ENCODE measurements at places on chromosomes 12 and 14.

DNA sequence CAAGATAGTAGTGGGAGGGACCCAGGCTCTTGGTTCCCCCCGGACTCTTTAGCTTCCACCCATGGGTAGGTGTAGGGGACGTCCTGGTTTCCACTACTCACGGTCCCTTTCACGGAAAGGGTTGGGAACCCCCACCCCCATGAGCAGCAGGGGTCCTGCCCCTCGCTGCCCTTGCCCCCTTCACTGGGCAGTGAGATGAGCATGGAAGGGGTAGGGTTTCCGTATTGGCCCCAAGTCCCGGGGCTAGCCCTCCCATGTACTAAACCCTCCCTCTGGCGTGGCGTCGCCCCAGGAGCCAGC is 12.7 kb downstream of the AGAP2 start:
- DNase-seq = no peak

DNA sequence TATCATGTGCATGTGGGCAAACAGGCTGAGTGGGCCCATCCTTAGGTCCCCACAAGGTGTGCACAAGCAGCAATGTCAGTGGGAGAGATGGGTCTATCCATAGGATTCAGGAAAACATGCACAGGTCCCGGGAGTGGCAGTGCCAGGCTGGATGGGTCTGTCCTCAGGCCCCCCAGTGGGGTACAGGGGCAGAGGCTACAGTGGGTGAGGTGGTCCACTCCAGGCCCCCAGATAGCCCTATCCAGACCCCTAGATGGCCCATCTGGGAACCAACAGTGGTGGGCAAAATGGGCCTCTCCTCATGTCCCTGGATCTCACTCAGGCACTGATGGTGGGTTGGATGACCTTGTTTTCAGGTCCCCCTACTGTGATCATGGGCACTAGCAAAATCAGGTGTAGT is 277.8 kb upstream of the SYT1 start:
- DNase-seq = no peak

GRCh38 chr14:77400216-77400615 is 23.0 kb downstream of the SAMD15 start:
- DNase-seq = no peak

- no peak for DNase-seq
Observed at GRCh38 chr12:1858456-1858855, 38.1 kb downstream of the LRTM2 start.

- DNase-seq = no peak
Observed at GRCh38 chr12:124744273-124744640, 119.4 kb downstream of the SCARB1 start.

DNA sequence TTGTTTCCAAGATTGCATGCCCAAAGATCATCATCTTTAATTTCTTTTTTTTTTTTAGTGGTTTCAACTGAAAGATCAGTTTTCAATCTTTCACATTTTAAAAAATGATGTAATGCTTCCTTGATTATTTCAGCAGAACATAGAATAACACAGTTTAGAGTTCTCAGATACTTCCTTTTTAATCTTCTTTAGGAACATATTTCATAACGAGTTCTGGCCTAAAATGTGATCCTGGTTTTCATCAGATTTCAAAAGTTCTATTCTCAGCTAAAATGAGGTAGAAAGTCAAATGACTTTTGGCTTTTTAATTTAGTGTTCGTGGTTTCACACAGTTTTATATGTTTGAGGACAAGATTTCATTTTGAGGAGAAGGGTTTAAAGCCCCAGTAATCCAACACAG is 40.0 kb upstream of the NR1H4 start:
- DNase-seq = no peak

- no peak for DNase-seq
Observed at GRCh38 chr12:88015825-88016224, 13.4 kb downstream of the C12orf50 start.

DNA sequence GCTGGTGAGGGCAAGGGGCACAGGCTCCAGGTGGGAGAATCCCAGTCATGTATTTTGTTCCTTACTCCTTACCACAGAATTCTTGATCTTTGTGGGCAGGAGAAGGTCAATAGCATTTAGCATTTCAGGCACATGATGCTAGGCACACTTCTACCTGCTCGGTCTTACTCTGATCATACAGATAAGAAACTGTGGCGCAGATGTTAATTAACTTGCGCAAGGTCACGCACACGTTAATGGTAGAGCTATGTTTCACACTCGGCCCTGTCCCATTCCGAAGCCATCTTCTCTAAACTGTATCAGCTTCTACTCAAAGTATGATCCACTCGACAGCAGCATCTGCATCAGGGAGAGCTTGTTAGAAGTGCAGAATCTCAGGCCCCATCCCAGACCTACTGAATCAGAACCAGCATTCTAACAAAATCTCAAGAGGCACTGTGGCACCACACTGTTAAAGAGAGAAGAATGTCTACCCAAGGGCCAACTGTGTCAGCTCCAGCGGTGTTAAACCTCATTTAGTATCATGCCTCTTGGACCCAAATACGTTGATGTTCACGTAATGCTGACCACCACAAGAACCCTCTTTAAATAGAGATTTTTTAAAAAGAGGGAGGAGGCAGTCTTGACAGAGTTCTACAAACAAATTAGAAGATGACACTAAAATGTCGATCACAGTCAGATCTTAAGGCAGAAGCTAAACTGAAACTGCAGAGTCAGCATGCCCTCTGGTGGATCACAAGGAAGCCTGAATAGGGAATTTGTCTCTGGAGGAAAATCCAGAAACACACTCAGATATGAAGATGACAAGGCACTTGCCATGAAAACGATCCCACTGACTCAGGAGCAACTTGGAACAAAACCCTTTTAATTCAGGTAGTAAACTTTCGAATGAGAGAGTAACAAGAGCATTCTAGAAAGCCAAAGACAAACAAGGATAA is 7.3 kb downstream of the STXBP6 start:
- no peak for DNase-seq

- no peak for DNase-seq
Observed at GRCh38 chr12:57183939-57184725, 32.5 kb upstream of the NXPH4 start.

- DNase-seq = peak; percentile 6
Observed at GRCh38 chr14:100709289-100710284, 17.1 kb upstream of the DLK1 start.

GRCh38 chr14:93736378-93737014 is 51.8 kb downstream of the PRIMA1 start:
- no peak for DNase-seq

- no peak for DNase-seq
Observed at GRCh38 chr12:64618953-64619590, 8.8 kb downstream of the RASSF3 start.

DNA sequence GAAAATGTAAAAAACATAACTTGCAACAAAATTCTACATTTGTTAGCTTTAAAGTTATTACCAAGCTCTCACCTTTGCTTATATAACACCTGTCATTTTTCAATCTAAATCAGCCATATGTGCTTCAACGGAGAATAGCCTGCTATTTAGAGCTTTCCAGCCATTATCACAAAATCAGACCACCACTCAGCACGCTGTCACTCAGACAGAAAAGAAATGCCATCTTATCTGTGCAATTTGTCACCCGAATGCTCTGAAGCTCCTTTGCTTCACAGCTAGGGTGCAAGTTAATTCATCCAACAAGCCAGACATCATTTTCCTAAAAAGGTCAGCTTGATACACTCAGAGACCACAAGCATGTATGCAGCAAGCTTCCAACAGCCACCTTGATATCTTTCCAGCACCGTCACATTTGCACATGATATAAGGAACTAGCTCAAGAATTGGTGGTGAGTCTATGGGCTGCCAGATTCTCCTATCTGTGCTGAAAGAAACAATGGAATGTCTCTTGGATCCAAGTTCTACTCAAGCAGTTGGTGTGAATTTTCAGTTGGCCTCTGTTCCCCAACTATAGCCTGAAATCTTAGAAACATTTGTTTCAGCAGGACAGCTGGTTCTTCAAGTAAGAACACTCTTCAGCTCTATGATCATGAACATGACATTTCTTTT is 20.0 kb upstream of the IFNG-AS1 start:
- no peak for DNase-seq

DNA sequence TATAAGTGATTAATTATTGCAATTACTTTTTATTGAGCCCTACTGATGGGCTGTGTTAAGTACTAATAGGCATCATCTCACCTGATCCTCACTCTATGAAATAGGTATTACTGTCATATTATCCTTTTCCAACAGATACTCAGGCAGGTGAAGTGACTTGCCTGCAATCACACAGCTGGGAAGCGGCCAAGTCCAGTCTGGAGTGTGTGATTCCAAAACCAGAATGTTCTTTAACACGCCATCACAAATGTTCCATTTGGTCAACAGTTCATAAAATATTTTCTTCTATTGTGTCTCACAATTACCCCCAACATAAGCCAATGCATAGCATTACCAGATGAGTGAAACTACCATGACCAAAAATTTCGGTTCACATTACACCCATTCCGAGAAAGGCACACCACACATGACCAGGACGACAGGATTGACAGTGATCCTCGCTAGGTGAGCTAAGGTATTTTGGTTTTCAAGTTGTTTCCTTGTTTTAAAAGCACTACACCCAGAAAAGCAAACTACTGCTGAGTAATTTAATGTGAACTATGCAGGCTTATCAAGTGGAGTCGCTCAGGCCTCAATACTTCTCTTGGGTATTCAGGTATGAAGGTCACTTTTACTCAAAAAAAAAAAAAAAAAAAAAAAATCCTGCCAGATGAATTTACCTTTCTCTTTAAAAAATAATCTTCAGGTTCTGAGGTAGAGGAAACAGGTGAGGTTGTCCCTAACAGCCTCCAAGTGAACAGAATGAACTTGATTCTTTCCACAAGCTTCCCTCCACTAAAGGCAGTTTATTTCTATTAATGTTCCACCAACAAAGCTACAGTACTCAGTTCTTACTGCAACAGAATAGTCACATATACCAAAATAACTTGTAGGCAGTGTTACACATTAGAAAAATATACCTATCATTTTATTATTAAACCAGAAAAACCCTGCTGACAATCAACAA is 2.4 kb downstream of the VPS37B start:
- peak; percentile 94 for DNase-seq

DNA sequence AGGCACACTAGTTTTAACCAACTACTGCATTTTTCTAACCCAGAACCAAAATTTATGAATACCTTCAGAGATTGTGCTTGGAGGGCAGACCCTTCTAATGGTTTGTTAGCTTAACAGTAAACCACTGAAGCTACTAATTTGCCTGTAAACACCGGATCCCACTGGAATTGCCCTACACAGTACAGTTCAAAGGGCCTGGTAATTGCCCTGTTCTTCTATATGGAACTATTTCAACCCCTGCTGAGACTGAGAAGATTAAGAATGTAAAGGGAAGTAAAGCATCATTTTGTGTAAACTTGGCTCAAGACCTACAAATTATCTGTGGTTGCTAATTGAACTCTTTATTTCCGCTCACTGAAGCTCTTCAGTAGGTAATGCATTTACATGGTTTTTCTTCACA is 468.1 kb downstream of the NPAS3 start:
- DNase-seq = no peak

GRCh38 chr12:70364695-70365397 is 1.2 kb upstream of the KCNMB4 start:
- peak; percentile 2 for DNase-seq

DNA sequence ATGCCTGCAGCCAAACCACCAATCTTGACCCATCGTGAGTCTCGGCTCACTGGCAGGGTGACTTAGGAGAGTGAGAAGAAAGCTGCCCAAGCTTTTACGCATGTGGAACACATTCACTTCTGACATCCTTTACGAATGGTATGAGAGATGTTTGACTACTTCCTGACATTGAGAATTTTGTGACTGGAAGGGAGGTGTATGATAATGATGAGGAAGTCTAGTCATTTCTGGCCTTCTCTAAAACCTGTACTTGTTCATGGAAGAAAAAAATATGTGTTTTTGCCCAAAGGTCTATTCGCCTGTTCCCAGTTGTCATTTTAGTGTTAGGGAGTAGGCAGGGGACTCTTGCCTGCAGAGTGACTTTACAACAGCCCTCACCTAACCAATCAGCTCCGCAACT is 227.2 kb upstream of the ATP2B1 start:
- no peak for DNase-seq

GRCh38 chr12:16112612-16113560 is 164.6 kb downstream of the SLC15A5 start:
- peak; percentile 2 for DNase-seq

DNA sequence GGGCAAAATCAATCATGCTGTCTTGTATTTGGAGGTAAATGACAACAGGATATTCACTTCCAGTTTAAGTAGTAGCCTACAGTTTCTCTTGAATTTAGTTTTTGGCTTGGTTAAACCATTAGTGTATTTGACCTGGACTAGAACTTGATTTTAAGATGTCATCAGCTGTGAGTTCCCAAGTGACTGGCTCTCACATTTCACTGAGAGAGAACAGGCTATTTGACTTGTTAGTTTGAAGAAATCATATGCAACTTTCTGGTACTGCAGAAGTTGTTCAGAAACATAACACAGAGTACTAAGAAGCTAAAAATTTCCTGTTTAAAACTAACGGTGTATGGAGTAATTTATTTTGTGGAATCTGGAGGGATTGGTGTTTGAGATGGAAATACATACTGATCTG is 22.3 kb downstream of the MNAT1 start:
- DNase-seq = no peak

- DNase-seq = peak; percentile 36
Observed at GRCh38 chr12:106974511-106974910, 12.4 kb downstream of the MTERF2 start.

- no peak for DNase-seq
Observed at GRCh38 chr14:81716953-81717352, 183.3 kb upstream of the SEL1L start.

- no peak for DNase-seq
Observed at GRCh38 chr12:32400866-32401265, 1.5 kb downstream of the FGD4 start.

GRCh38 chr14:92500491-92500941 is 13.1 kb upstream of the RIN3 start:
- DNase-seq = no peak

DNA sequence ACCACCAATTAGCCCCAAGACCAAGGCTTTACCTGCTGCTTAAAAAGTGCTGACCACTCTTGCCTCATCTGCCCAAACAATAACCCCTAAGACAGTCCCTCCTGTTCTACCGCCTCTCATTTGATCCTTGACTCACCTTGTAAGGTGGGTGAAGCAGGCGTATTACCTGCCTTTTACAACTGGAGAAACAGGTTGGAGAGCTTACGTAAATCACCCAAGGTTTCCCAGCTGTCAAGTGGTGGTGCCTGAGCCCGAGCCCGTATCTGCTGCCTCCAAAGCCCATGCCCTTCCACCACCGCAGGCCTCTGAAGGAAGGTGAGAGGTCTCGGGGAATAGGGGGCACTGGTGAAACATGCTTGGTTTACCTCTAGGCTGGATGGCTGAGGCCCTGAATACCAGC is 36.6 kb downstream of the MAX start:
- no peak for DNase-seq

DNA sequence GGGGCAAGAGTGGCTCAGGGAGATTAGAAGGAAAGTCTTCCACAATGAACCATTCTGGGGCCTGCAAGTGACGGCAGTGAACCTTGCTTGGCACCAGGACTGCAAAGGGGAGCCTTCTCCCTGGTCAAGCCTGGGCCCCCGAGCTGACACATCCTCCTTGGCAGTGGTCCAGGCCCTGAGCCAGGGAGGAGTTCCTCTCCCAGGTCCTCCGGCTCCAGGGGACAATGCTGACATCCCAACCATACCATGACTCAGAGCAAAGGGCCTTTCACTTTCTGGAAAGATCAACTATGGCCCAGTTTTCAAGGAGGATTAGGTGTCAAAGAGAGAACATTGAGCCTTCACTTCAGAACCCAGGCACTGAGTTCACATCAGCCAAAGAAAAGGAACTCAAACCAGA is 756.5 kb upstream of the TBX3 start:
- no peak for DNase-seq
